Activated CD4-positive, alpha-beta T cell treated with anti-CD3 and anti-CD28 coated beads, Interleukin-2, Interleukin-4, amounts not matched to agents 100 ng/mL and 50 ng/mL, durations not matched to agents 16 hours and 8 hours (primary cell): ENCODE measurements at places on chromosomes 3 and 15.
A peak's percentile ranks its signal among the peaks of the same experiment; 100 is the strongest.

- no peak for DNase-seq
Measured at GRCh38 chr3:74059301-74059922, 434.7 kb upstream of the PDZRN3 start.

GRCh38 chr3:163196815-163197374 lies 1700.3 kb downstream of the OTOL1 start:
- DNase-seq = no peak

GRCh38 chr15:48964898-48965297 lies 1.2 kb upstream of the SHC4 start:
- DNase-seq = no peak

GRCh38 chr3:157058392-157059071 lies 101.4 kb downstream of the CCNL1 start:
- DNase-seq = no peak

- no peak for DNase-seq
Measured at GRCh38 chr3:141285570-141285969, 53.9 kb downstream of the PXYLP1 start.

GRCh38 chr3:71069797-71070196 lies 513.7 kb downstream of the FOXP1 start:
- peak; percentile 74 for DNase-seq

DNA sequence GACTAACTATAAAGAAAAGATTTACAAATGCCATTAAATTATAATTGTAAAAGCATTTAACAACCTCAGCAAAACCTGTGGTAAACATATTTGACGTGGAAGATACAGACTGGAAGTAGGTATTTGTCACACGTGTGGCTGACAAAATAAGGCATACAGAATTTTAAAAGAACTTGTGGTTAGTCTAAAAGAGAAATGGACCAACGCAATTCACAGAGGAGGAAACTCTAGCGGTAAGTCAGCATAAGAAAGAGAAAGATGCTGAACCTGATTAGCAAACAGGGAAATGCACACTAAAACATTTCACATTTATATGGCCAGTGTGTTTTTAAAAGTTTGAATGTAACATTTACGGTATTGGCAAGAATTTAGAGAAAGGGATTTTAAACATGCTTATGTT lies 35.3 kb downstream of the KCNH8 start:
- DNase-seq = peak; percentile 32
